WTC11 (cell line): ENCODE measurements at places on chromosomes 5 and 9. TPM values are rescaled to one million over a fixed set of nuclear protein-coding genes. Genes with fewer than 3 reads are reported as not detected.

The SOHLH1 gene
- not detected in 3 replicates for total RNA-seq

DNA sequence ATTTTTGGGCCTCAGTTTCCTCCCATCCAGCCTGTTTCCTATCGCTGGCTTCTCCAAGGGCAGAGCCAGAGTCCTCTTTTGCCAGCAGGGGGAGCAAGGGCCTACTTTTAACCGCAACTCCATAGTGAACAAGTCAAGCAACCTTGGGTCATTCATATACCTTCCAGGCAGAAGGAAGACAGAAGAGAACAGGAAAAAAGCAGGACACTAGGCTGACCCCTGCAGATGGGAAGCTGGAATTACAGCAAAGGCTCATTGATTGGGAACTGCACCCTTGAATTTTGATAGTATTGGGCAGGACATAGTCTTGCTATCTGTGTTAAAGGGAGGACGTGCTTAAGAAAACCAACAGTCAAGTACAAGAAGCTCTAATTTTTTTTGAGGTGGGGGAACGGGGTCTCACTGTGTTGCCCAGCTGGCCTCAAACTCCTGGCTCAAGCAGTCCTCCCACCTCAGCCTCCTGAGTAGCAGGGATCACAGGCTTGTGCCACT, 30.1 kb downstream of the QRFP start:
- H3K4me3 ChIP-seq: no peak overlapping the region
- no peaks in the 10 kb centered on the region for H3K27me3 ChIP-seq
- H3K4me1 ChIP-seq: peaks cover 5% of the 10 kb centered on the region
- DNase-seq: peak; percentile 91
- peak overlapping the region; percentile 77; the same call in 1 of the 2 replicates for H3K27ac ChIP-seq

The TAF11L10 gene
- total RNA-seq: not detected in 3 replicates

The SH3PXD2B gene
- 52.2 to 64.1 TPM (median 57.4 TPM) in 3 replicates for total RNA-seq

- H3K4me1 ChIP-seq: peaks cover 10% of the 10 kb centered on the region
- H3K27me3 ChIP-seq: peaks cover 13% of the 10 kb centered on the region
- no peak for DNase-seq
- H3K4me3 ChIP-seq: no peak overlapping the region
These were observed 32.9 kb downstream of the PRRX2 start for GRCh38 chr9:129698254-129698757.

The TXNDC8 gene
- total RNA-seq: not detected in 3 replicates

DNA sequence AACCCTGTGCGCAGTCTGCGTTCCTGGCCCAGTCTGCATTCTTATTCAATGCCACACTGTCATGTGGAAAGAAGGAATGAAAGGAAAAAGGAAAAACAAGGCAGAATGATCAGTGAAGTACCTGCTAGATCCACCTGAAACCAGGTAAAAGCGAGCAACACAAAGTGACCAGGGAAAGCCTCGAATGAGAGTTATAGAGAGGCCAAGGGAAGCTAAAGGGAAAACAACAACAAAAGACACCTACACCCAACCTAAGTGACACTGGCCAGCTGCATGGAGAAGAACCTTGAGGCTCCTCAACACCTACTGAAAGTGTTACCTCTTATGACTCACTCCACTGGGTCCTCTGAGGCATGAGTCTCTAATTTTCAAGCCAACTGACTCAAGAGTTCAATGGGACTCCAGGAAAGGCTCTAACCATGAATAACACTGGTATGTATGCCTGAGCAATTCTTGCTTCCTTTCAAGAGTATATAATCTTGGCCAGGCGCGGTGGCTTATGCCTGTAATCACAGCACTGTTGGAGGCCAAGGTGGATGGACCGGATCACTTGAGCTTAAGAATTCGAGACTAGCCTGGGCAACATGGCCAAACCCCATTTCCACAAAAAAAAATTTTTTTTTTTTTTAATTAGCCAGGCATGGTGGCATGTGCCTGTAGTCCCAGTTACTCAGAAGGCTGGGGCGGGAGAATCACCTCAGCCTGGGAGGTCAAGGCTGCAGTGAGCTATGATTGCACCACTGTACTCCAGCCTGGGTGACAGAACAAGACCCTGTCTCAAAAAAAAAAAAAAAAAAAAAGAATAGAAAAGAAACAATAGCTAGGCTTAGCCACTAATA, 29.0 kb downstream of the MTMR12 start:
- H3K27me3 ChIP-seq: no peaks in the 10 kb centered on the region
- H3K36me3 ChIP-seq: peaks cover 10% of the 10 kb centered on the region
- peaks cover 81% of the 10 kb centered on the region for H3K4me1 ChIP-seq
- H3K27ac ChIP-seq: peak overlapping the region; percentile 73

DNA sequence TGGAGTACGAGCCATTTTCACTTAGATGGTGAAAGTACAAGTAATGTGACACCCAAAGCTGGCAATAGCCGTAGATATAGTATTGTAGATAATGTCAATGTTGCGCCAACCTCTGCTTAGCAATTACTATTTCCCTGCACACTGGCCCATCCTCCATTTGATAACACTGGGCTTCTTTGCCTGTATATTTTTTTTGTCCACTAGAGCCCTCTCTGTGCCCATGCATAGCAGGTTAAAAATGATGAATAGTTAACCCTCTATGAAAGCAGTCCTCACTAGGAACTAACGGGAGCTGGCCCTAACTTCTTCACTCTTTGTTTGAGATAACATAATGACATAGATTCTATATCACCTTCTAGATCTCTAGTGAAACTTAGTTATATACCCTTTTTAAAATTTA, 416.8 kb downstream of the TUSC1 start:
- H3K36me3 ChIP-seq: peaks cover 2% of the 10 kb centered on the region; the same call in 1 of the 2 replicates
- no peak overlapping the region for H3K27ac ChIP-seq
- no peaks in the 10 kb centered on the region for H3K27me3 ChIP-seq
- H3K4me3 ChIP-seq: no peak overlapping the region
- peaks cover 19% of the 10 kb centered on the region for H3K4me1 ChIP-seq

DNA sequence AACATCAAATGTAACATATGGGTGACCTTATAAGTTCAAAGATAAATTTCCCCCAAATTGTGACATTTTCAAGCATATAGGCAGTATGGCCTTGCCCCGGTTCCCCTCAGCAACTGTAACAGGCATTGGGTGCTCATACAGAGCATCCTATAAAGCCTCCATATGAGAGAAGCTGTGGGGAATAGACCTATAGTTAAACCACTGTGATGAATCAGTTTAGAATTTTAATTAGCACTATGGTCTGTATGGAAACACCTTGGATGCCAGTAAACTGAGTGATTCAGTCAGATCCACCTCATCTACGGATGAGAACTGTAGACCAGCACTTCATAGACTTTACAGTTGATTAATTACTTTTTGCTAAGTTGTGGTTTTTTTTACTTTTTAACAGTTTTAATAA, 79.4 kb downstream of the ERCC6L2 start:
- no peak overlapping the region for H3K27ac ChIP-seq
- H3K36me3 ChIP-seq: peaks cover 70% of the 10 kb centered on the region
- H3K27me3 ChIP-seq: no peaks in the 10 kb centered on the region
- H3K4me1 ChIP-seq: no peaks in the 10 kb centered on the region
- no peak for DNase-seq

GRCh38 chr5:141330299-141331080, at the start of gene PCDHGA1:
Gene PCDHGA1, plus strand, starts transcription at chr5:141330514.
- H3K4me1 ChIP-seq: peaks cover 7% of the 10 kb centered on the region
- H3K4me3 ChIP-seq: no peak within 1 kb of the TSS
- DNase-seq: peak; percentile 56

DNA sequence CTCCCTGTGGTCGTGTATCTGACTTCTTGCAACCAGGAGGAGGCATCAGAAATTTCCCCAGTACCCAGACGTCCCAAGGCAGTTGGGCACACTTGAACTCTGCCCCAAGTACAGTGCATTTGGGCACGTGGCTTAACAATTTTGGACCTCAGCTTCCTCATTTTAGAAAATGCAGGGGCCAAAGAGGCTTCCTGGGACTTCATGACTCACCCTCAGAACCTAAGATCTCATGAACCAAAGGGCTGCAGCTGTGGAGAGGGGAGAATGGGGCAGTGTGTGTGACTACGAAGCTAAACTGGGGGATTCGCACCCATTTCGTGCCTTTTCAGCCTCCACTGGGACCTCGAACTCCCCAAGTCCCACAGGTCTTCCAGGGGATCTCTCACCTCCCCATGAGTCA, 59.2 kb downstream of the SYK start:
- no peak for DNase-seq
- H3K27me3 ChIP-seq: no peaks in the 10 kb centered on the region
- no peak overlapping the region for H3K27ac ChIP-seq
- peaks cover 5% of the 10 kb centered on the region for H3K4me1 ChIP-seq
- no peaks in the 10 kb centered on the region for H3K36me3 ChIP-seq

- H3K36me3 ChIP-seq: peaks cover 8% of the 10 kb centered on the region
- H3K4me3 ChIP-seq: no peak within 1 kb of the TSS
- H3K4me1 ChIP-seq: peaks cover 10% of the 10 kb centered on the region
- no peaks in the 10 kb centered on the region for H3K27me3 ChIP-seq
- H3K27ac ChIP-seq: no peak within 1 kb of the TSS
These were observed at the start of gene HSPB3 for GRCh38 chr5:54455413-54456157. Gene HSPB3, plus strand, starts transcription at chr5:54455699. Its CDS starts 91 bp downstream, at chr5:54455790.

The HTR4 gene
- not detected in 3 replicates for total RNA-seq

- no peaks in the 10 kb centered on the region for H3K27me3 ChIP-seq
- peak; percentile 59 for DNase-seq
- peak overlapping the region; percentile 66; the same call in 1 of the 2 replicates for H3K27ac ChIP-seq
These were observed 8.3 kb downstream of the PTBP3 start for GRCh38 chr9:112325127-112325526.

The IFNA21 gene
- total RNA-seq: not detected in 3 replicates

DNA sequence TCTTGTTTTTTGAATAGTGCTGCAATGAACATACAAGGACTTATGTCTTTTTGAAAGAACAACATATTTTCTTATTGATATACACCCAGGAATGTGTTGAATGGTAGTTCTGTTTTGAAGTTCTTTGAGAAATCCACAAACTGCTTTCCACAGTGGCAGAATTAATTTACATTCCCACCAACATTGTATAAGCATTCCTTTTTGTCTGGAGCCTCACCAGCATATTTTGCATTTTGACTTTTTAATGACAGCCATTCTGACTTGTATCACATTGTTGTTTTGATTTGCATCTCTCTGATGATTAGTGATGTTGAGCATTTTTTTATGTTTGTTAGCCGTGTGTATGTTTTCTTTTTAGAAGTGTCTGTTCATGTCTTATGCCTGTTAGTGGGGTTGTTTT, 524.9 kb downstream of the SEMA5A start:
- no peak for DNase-seq
- peaks cover 4% of the 10 kb centered on the region for H3K4me1 ChIP-seq
- H3K27ac ChIP-seq: no peak overlapping the region
- peaks cover 11% of the 10 kb centered on the region for H3K36me3 ChIP-seq
- no peak overlapping the region for H3K4me3 ChIP-seq
- no peaks in the 10 kb centered on the region; the same call in 1 of the 2 replicates for H3K27me3 ChIP-seq

GRCh38 chr5:158606233-158606632, 493.5 kb downstream of the EBF1 start:
- no peaks in the 10 kb centered on the region for H3K36me3 ChIP-seq
- H3K4me3 ChIP-seq: no peak overlapping the region
- no peak overlapping the region for H3K27ac ChIP-seq

- no peak overlapping the region for H3K27ac ChIP-seq
- H3K4me1 ChIP-seq: no peaks in the 10 kb centered on the region
- H3K4me3 ChIP-seq: no peak overlapping the region
- DNase-seq: no peak
These were observed 7.5 kb downstream of the EXD3 start for GRCh38 chr9:137415451-137415850.

The ADAMTS19 gene
- total RNA-seq: 28.0 to 30.5 TPM (median 28.5 TPM) in 3 replicates

The PCDHB8 gene
- total RNA-seq: 4.1 to 5.4 TPM (median 4.6 TPM) in 3 replicates

The CNTNAP3 gene
- total RNA-seq: 4.6 to 7.9 TPM (median 4.8 TPM) in 3 replicates
